ENCODE measurements at places on chromosomes 11 and 22.

GRCh38 chr11:203945-204586 is 3.1 kb downstream of the BET1L start:
- DNase-seq, result peak; percentile 70

- no peak for DNase-seq
These were observed 57.8 kb downstream of the NXPE1 start for GRCh38 chr11:114501901-114502300.

DNA sequence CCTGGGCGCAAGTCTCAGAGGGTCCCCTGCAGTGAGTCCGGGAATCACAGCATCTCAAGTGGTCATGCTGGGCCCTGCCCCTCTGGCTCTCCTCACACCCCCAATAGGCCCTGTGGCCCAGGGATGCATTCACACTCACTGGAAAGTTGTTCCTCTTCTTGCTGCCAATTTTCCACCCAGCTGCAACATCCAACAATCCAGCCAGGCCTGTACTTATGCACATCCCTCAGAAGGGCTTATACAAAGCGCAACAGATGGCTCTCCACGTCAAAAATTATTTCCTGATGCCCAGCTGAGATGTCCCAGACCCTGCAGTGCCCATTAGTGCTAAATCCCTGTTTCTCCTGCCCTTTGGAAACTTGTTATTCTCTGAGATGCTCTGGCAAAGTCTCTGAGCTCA is 407.8 kb upstream of the NARS2 start:
- DNase-seq, result no peak

DNA sequence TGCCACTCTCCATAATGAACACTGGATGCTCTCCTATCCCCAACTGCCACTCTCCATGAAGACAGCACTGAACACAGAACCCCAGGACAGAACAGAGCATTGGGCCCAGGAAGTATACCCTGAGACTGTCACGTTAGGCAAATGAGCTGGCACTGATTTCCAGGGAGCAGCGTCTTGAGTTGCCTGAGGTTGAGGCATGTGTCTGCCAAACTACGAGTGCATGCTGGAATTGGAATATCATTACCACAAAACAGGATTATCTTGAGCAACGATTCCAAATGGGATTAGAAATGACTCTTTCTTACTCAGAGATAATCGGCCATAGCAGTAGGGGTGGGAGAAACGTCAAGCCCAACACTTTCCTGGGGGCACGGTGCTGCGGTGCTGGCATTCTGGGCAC is 39.9 kb downstream of the CLPB start:
- DNase-seq, result no peak
